Activated CD4-positive, CD25-positive, alpha-beta regulatory T cell (primary cell): ENCODE measurements at places on chromosomes 6 and 20.

DNA sequence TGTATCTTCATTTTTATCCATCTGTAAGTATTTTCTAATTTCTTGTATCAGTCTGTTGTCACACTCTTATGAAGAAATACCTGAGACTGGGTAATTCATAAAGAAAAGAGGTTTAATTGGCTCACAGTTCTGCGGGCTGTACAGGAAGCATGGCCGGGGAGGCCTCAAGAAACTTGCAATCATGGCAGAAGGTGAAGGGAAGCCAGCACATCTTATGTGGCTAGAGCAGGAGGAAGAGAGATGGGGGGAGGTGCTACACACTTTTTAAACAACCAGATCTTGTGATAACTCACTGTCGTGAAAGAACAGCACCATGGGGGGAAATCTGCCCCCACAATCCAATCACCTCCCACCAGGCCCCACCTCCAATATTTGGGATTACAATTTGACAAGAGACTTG lies 10.9 kb upstream of the BCKDHB start:
- DNase-seq: no peak

DNA sequence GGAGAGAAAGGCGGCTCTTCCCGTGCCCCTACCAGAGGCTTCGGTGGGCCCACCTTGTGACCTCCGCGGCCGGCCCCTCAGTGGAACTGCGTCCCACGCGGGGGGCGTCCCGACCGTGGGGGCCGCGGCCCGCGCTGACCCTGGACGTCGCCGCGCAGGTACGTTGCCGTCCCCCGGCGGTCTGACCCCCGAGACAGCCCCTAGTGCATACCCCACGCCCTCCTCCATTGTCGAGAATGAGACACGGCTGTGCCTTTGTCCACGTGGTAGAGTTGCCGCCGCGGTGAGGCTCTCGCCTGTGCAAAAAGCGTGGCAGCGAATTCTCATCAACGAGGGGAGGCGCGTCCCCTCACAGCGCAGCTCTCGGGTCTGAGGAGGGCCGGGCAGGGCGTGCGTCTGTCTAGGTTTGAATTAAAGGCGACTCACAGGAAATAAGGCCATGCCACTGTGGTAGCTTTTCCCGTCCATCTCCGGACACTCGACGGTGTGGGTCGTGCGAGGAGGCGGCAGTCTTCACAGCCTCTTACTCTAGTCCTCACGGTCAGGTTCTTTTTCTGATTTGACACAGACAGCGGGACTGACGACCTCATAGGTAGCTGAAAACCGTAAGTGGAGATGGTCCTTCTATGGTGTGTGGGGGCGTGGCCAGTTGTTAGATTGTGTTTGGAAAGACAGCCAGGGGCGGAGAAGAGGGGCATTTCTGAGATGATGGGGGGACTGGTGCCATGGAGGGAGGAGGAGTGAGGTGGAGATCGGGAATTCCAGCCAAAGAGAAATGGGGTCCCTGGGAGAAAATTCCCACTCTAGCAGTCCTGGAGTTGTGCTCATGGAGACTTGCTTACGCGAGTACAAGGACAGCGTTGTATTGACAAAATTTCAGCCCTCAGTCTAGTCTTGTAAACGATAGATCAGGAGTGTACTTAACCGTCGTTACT lies 580 bp downstream of the NXT1 start:
- peak; percentile 37 for DNase-seq

DNA sequence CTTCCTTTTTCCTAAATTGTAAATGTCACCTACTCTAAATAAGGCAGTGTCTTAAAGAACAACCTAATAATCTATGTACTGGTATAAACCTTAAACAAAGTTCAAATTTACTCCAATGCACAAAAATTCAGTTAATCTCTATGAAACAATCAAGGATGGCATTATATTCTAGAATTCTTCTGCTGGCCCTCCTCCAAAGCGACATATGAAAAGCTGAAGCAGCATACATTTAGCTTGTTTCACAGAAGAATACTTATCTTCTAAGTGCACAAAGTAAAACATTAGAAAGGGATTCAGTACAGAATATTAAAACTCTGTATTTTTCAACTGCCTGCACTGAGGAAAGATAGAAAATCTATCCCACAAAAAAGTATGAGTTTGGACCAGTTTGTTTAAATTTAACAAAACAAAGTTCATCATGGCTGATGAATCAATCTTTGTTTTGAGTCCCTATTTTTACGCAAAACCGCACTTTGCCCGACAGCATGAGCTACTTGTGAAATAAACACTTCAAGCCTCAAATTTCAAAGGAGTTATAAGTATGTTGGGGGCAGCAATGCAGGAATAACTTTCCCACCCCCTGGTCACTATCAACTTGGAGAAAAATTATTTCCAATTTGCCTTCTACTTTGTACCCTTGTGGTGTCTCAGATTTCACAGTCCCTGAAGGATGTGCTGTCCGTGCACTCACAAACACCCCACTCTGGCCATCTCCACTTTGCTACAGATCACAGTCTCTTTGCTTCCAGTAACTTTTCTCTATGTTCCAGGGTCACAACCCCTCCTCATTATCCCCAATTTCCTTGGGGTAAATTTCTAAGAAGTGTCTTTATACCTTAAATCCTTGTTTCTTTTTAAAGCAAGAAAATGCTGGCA lies 238.2 kb downstream of the PRKN start:
- no peak for DNase-seq

DNA sequence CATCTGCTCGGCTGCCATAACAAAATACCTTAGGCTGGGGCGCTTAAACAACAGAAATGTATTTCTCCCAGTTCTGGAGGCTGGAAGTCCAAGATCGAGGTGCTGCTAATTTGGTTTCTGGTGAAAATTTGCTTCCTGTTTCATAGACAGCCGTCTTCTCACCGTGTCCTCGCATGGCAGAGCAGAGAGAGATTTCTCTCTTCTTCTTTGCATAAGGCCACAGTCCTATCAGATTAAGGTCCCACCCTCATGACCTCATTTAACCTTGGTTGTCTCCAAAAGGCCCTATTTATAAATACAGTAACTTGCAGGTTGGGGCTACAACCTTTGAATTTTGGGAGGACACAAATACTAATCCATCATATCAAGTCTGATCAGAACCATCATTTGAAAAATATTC lies 544.3 kb downstream of the KIF16B start:
- DNase-seq: no peak

DNA sequence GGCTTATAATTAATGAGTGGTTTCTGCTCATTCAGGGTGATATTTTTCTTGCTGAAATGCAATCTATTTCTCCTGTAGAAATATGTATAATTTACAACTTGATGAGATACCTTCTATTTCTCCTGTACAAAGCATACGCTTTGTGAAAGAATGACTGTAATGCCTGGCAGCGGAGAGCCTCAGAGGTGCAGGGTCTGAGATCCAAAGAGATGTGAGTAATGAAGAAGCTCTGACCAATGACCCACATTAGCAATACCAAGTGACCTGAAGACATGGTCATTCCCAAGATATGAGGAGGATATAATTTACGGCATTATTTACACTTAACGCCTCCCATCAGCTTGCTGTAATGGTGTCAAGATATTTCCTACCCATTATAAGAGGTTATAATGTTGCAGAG lies 98.4 kb upstream of the RAB32 start:
- DNase-seq: no peak

- no peak for DNase-seq
Measured at GRCh38 chr20:54139188-54139587, 34.6 kb downstream of the CYP24A1 start.
